Fibroblast of the conjunctiva (primary cell): ENCODE measurements at places on chromosomes 3 and 15.
A peak's percentile ranks its signal among the peaks of the same experiment; 100 is the strongest.

DNA sequence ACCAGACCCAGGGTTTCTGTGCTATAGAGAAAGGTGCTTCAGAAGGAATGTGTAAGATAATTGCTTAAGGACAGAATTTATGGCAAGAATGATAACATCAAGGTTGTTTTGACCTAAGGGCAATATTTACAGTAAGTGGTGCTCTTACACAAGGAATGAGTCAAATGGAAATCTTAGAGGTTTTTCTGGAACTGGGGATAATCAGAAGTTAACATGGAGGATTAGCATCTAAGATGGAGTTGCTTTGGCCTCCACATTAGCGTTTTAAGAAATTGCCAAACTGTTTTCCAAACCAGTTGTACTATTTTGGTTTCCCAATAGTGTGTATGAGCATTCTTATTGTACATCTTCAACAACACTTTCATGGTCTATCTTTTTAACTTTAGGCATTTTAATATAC lies 3.1 kb downstream of the WDR93 start:
- no peak for DNase-seq

DNA sequence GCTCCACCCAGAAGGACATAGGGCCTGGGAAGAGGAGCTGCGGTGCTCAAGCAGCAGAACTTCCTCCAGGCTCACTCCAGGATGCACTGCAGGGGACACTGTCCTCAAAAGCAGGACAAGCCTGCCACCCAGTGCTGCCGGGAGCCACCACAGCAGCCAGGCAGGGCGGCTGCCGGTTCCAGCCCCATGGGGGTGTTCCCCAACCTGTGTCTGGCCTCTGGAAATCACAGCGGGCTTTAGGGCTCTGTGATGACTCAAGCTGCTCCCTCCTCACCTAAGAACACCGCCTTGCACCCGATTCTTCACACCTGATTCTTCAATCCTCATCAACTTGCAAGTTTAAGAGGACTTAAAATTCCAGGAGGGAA lies 71.9 kb upstream of the SLC6A11 start:
- DNase-seq, result no peak

DNA sequence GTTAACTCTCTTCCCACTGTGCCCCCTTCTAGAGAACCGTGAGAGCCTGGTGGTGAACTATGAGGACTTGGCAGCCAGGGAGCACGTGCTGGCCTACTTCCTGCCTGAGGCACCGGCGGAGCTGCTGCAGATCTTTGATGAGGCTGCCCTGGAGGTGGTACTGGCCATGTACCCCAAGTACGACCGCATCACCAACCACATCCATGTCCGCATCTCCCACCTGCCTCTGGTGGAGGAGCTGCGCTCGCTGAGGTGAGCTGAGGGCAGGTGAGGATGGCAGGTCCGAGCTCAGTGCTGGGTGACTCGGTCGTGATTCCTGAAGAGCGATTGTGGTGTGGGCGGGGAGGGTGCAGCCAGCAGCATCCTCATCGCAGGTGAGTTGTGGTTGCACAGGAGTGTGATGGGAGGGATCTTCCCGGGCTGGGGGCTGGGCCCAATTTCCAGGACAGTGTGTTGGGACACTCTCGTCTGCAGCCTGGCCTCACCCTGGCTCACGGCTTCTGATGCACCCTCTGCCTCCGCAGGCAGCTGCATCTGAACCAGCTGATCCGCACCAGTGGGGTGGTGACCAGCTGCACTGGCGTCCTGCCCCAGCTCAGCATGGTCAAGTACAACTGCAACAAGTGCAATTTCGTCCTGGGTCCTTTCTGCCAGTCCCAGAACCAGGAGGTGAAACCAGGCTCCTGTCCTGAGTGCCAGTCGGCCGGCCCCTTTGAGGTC lies 8.0 kb downstream of the MCM2 start:
- no peak for DNase-seq

- no peak for DNase-seq
Measured at GRCh38 chr15:101496198-101496986, 6.9 kb upstream of the PCSK6 start.

DNA sequence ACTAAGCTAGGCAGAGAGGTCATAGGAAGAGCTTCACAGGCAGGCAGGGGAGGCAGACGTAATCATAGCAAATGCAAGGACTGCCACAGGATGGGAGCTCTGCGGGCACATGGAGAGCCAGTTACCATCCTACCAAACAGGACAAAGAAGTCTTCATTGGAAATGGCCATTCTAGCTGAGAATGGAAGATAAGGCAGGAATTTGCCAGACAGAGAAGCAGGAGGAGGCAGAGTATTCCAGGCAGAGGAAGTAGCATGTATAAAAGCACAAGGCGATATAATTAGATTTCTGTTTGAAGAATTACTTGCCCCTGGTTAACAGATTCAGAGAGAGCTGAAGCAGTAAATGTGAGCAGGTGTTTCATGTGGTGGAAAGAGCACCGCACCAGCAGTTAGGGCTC lies 3.5 kb upstream of the SEMA5B start:
- no peak for DNase-seq

GRCh38 chr3:128011140-128011539 lies 41.1 kb upstream of the SEC61A1 start:
- DNase-seq, result peak; percentile 18

DNA sequence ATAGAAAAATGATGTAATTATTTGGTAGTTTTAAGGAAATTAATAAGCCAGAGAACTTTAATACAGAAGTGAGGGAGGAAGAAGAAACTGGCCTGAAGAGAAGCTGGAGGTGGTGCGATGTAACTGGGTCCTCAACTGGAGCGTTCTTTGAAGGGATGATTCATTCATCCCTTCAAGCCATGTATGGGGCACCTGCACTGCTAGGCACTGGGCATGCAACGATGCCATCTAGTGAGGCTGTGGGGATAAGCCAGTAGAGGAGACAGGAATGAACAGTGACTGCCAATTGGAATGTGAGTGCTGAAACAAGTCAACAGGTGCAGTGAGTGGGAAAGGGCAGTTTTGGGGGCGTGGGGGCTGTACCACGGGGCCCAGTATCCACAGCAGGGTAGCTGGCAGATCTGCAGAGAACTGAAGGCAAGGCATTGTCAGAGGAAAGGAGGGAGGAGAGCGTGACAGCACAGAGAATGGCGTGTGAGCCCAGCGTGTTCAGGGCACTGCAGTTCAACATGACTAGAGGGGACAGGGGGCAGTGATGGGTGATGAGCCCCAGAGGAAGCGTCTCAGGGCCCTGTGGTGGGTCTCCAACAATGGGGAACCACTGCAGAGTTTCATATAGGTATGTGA lies 3.8 kb upstream of the KIF23 start:
- no peak for DNase-seq

- DNase-seq, result no peak
Measured at GRCh38 chr3:187188931-187189330, 8.4 kb upstream of the RTP1 start.

GRCh38 chr3:197064771-197065170 lies 35.2 kb upstream of the MELTF start:
- DNase-seq, result no peak
